NCI-H1105 (cell line): ENCODE measurements at places on chromosomes 13 and 19.

DNA sequence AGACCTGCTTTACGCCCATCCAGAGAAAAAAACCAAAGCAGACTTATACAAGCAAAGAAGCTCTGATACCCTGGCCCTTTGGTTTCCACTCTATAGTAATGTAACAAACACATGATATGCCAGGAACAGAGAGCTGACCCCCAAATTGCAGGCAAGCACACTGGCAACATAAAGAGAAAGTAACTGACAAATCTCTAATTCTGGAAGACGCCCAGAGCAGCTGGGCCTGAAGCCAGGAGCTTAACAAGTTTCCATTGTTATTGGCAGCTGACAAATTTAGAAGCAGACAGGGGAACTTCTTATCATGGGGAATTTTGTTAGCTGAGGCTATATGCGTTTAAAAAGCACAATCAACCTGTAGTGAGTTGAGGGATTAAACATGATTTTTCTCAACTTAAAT is 158.0 kb downstream of the DLEU7 start:
- peak; percentile 76 for DNase-seq

GRCh38 chr19:4414800-4415321 is 12.4 kb downstream of the CHAF1A start:
- no peak for DNase-seq

- DNase-seq, result no peak
Measured at GRCh38 chr13:51745243-51745642, 58.7 kb downstream of the DHRS12 start.

GRCh38 chr13:109384491-109385241 is 401.7 kb downstream of the IRS2 start:
- no peak for DNase-seq

- no peak for DNase-seq
Measured at GRCh38 chr19:17469092-17469480, 1.2 kb upstream of the SLC27A1 start.

DNA sequence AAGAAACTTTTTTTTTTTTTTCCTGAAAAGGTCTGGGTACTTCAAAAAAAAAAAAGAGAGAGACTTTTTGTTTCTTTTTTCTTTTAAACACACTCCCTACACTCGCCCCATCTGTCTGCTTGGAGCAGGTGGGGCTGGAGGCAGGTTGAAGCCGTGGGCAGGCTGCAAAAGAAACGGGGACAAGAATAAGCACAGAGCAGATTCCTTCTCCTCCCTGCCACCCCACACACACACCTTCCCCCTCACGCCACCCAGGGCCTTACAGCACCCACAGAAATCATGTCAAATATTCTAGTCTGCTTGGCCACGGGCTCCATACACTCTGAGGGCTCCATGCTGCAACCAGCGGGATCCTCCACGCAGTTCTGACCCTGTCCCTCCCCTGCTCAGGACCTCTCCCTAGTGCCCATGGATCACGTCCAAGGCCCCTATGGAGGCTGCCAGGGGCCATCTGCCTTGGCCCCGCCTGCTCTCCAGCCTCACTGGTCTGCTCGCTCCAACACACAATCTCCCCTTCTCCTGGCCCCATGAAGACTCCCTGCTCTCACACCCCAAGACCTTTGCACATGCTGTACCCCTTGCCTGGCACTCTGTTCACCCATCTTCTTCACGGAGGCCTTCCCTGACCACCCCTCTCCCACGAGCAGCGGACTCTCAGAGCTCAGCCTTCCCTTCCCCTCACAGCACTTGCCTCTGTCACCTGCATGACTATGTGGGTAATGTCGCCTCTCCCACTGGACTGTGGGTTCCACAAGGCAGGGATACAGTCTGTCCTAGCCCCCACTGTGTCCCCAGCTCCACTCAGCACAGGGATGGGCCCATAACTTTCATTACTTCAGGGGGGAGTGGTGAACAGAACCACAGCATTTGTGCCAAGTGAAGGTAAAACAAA is 11.4 kb downstream of the AKT2 start:
- DNase-seq, result no peak

- no peak for DNase-seq
Measured at GRCh38 chr13:98173431-98174152, 3.5 kb downstream of the RNF113B start.

- DNase-seq, result no peak
Measured at GRCh38 chr13:112486386-112487126, 101.4 kb downstream of the TUBGCP3 start.
